Common myeloid progenitor, CD34-positive (primary cell): ENCODE measurements at places on chromosomes 16 and 17.

GRCh38 chr16:82400046-82400445, 226.7 kb upstream of the CDH13 start:
- no peak for DNase-seq

GRCh38 chr17:8900626-8901585, 33.4 kb upstream of the PIK3R6 start:
- DNase-seq, result peak; percentile 65

- DNase-seq, result no peak
These were observed 38.0 kb upstream of the MNT start for GRCh38 chr17:2438823-2439222.

DNA sequence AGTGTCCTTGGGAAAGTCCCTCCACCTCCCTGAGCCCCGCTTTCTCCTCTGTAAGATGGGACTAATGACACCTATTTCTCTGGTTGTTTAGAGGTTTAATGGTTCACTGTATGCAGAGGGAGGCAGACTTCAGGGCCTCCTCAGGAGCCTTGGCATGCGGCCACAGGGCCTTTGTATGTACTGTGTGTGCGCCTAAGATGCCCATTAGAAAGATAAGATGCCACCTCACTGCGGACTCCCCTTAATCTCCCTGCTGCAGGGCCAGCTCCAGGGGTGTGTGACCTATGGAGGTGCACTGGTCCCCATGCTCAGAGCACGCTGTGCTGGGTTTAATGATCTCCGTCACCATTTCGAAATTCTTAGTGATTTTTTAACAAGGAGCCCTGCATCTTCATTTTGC, 59.3 kb downstream of the TMEM235 start:
- no peak for DNase-seq

GRCh38 chr17:31558748-31559583, 167.5 kb downstream of the RAB11FIP4 start:
- DNase-seq, result peak; percentile 68

DNA sequence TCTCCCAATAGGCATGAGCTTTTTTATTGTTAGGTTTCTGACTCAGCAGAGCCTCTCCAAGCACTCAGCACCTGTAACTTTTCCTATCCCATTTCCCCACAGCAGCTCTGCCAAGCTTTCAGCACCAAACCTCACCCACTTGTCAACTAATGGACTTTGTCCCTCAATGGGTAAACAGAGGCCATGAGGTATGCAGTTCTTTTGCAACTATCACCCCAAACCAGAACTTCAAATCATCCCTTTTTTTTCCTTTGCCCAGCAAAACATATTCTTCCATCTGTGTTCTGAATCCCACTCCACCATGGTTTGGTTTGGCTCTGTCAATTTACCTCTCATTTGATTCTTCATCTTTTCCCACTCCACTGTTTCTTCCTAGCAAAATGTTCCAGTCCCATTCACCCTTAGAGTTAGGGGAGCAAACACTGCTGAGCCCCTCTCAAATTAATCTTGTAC, 58.1 kb downstream of the TOX3 start:
- DNase-seq, result no peak

DNA sequence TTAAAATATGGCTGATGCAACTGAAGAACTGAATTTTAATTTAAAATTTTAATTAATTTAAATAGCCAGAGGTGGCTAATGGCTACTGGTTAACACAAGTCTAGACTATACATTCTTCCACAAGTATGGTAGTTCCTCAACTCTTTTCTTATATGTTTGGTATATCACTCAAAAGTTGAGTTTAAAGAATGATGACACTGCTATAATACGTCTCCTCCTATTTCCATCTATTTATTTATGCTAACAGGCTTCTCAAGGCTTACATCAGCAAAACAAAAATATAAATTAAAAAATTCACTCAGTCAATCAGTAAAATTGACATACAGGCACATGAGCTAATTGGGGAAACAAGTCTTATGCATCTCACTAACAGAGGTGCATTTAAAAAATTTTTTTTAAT, 227.9 kb upstream of the PMFBP1 start:
- DNase-seq, result no peak

DNA sequence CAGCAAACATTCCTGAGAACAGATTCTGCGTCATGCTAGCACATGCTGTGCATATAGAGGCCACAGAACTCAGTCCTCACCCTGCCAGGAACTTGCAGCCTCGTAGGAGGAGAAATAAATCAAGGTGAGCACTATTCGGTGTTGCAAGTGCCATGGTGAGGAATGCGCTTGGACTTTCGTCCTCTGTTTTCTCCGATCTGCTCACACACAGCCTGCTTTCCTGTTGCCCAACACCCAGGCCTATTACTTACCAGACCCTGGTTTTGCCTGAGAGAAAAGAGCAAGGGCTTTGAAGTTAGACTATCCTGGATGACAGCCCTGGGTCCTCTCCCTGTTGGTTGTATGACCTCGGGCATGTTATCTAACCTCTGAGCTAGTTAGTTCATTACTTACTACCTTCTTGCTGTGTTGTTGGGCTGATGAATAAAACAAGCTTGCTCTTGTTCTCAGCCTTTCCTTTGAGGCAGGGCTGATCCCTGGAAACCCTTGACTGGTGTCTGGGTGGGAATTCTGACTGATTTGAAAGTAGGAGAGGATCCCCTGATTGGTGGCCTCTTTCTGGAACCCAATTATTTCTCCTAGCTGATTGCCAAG, 2.9 kb downstream of the ACSF2 start:
- DNase-seq, result no peak

DNA sequence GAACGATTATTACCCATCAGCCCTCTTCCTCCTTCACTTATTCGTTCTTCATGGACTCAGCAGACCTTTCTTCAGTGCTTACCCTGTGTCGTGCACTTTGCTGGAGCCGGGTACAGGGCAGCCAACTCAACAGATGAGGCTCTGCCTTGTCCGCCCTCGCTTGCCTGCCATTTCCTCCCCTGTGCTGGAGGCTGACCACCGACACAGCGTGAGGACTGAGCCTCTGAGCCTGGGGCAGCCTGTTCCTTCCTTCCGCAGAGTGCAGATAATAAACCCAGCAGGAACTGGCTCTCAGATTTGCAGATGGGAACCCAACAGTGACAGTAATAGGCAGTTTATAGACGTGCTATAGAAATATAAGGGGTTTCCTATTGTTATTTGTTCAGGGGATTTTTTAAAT, 7.0 kb upstream of the SLC39A11 start:
- peak; percentile 23 for DNase-seq

GRCh38 chr17:1779571-1780131, 17.8 kb downstream of the SERPINF1 start:
- no peak for DNase-seq

DNA sequence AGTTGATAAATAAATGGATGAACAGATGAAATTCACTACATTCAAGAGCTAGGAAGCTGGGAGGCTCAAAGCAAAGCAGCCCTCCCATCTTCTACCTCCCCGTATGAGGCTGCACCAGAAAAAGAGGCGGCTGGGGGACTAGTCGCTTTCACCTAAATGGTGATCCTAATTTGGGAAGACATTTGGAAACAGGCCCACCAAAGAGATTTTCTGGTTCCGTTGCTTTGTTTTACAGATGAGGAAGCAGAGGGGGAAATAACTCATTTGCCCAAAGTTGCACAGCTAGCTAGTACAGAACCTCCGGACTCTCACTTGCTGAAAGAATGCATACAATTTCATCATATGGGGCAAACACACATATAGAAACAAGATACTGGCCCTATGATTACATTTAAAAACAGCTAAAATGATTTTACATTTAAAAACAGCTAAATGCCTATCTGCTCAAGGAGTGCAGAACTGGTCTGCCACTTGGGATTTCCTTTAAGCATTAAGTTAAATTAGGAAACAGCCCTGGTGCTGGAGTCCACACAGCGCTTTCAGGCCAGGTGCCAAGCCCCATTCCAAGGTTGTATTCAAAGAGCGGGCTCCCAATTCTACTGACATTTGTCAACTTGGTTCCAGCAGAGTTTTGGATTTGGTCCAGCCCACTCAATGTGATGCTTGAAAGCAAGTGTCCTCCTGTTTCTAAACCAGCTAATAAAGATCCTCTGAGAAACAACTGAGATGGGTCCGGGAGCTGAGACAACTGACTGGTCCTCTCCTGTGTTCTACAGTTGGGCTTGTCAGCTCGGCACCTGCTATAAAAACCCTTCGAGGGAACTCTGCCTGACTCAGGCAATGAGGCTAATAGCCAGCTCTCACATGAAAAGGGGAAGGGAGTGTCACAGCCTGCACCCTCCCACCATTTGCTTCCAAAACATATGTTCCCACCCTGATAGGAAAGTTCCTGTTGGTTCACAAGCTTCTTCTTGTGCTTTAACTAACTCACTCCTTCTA, 11.7 kb downstream of the ERN1 start:
- DNase-seq, result peak; percentile 83

DNA sequence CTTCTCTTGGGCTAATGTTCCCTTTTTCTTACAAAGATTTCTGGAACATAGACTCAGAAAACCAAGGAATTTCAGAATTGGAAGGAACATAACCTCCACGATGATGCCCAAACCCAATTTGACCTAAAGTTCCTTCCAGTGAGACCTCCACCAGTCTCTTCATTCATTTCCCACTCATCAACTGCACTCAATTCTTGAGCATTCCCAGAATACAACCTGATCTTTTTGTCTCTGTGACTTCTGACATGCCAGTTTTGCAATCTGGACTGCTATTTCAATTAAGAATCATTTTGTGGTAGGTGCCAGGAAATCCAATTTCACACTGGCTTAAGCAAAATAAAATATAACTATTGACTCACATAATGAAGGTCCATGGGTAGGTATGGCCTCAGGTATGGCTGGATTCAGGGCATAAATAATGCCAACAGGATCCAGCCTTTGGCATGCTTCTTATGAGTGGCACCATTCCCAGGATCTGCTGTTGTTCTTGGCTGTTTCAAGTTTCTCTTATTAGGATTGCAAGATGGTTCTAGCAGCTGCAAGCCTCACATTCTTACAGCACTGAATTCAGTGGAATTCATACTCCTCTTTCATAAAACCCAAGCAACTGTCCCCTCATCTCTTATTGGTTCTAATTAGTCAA, 184.3 kb downstream of the HS3ST4 start:
- no peak for DNase-seq

GRCh38 chr17:74746922-74747321, 1.5 kb upstream of the NHERF1 start:
- DNase-seq, result peak; percentile 68

DNA sequence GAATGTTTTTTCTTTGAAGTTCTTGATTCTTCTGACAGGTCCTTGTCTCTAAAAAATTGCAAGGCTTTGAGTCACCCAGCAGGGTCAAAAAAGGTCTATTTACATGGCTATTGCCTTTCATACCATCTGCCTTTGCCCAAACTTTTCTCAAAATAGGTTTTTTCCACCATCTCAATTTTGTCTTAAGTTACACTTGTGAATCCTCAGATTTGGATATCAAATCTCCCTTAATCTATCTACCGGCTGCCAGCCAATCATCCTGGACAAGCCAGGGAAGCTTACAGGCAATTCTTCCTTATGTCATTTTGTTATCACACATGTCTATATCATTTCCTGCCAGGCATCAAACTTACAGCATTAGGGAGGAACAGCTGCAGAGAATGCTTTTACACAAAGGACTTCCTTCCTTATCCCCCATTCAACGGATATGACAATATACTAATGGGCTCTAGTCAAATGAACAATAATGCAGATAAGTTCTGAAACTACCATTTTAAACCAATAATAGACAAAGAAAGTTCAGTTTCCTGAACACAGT, 104.1 kb upstream of the CORO6 start:
- peak; percentile 78 for DNase-seq

GRCh38 chr16:54077050-54077821, 209.4 kb downstream of the IRX3 start:
- DNase-seq, result peak; percentile 8

- DNase-seq, result no peak
These were observed 135.0 kb downstream of the CDK5R1 start for GRCh38 chr17:32621612-32622312.

DNA sequence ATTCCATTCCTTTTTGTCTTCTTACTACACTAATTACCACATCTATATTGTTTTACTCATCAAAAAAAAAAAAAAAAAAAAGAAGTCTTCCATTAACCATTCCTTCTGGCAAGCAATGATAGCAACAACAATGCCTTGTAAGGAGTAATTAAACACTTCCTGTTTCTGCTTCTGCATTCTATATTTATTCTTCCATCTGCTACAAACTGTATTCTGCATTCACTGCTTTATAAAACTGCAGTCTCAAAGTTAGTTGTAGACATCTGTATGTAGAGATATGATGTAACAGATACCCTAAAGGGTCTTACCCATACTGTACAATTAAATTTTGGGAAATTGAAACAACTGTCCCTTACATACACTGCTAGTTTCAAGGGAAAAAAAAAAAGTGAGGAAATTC, 28.7 kb upstream of the ABCA6 start:
- peak; percentile 70 for DNase-seq

GRCh38 chr17:66730461-66730923, 104.4 kb upstream of the CACNG5 start:
- DNase-seq, result no peak

DNA sequence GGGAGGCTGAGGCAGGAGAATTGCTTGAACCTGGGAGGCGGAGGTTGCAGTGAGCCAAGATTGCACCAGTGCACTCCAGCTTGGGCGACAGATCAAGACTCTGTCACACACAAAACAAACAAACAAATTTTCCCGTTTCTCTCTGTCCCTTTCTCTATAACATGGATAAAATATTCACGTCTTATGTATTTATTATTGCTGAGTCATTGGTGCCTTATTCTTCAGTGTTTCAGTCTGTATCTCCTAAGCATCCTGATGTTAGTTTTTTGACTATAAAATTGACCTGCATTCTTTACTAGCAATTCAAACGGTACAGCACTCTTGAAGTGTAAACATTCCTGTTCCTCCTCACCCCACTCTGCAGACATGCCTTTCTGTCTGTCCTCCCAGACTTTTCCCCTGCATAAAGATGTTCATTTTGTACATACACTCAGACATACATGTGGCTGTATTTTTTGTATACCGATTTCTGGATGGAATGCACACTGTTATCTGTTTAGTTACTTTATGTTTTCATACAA, 16.4 kb downstream of the DHODH start:
- DNase-seq, result no peak
